ENCODE measurements at places on chromosomes 11 and 22.

DNA sequence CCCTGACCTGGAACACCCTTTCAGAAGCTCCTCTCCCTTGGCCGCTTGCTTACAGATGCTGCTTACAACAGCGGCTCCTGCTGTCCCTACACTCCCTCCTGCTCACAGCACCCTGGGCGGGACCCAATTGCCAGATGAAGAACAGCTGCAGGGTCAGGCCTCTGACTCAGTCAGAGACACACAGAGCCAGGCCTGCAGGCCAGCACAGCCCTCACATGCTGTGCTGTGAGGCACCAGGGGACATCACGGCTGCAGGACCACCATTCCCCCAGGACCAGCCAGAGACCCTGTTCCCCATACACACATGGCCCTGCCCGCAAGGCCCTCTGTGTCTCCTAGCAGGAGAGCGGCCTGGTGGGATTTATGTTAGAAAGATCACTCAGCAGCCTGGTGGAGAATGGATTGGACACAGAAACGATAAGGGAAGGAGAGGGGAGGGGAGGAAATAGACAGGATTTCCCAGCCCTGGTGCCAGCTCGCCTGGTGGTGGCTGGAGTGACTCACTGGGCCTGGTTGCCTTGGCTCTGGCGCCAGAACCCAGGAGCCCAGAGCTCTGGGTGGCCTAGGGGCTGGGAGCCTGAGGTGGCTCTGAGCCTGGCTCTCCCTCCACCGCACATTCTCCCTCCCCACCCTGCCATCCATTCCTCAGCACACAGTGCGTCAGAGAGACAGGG is 6.7 kb downstream of the CAPN5 start:
- DNase-seq: no peak

- DNase-seq: no peak
Observed at GRCh38 chr11:61343792-61344745, 11.0 kb downstream of the TKFC start.

DNA sequence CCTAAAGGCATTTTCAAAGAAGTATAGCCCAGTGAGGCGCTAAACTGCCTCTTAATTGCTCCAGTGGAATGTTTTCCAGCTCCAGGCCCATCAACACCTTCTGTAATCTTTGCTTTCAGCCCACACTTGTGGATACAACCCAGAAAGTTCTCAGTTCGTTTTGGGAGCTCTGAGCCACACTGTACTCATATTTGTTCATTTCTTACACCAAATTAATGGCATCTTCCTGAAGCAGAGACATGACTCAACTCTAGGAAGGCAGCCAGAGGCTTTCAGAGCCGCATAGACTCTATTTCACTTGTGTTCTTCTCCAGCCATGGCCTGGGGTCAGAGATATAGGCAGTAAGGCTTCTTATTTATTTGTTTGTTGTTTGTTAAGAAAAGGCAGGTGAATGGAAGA is 175.5 kb upstream of the NCAM1 start:
- DNase-seq: no peak

GRCh38 chr22:43262990-43263644 is 76.2 kb upstream of the TTLL12 start:
- no peak for DNase-seq

GRCh38 chr11:13009476-13009920 is 382 bp downstream of the RASSF10 start:
- DNase-seq: no peak

DNA sequence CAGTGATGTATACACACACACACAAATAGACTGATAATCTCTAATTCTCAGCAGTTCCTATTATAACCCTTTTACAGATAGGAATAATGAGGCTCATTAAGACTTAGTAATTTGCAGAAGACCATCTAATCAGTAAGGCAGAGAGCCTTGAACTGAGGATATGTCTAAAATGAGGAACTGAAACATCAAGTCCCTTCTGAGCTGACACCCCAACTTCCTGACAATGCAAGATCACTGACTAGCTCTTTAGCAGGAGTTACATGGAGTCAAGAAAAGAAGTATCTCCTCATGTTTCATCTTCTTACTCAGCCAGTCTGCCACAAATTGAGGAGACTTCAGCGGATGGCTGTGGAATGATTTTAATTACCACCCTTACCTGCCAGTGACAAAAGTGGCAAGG is 193.0 kb downstream of the MSANTD4 start:
- no peak for DNase-seq

GRCh38 chr11:91136631-91137030 is 913.8 kb upstream of the CHORDC1 start:
- no peak for DNase-seq

GRCh38 chr11:110587972-110588371 is 124.3 kb downstream of the ARHGAP20 start:
- no peak for DNase-seq

- DNase-seq: peak; percentile 17
Observed at GRCh38 chr22:46592390-46592872, 27.8 kb upstream of the GRAMD4 start.

DNA sequence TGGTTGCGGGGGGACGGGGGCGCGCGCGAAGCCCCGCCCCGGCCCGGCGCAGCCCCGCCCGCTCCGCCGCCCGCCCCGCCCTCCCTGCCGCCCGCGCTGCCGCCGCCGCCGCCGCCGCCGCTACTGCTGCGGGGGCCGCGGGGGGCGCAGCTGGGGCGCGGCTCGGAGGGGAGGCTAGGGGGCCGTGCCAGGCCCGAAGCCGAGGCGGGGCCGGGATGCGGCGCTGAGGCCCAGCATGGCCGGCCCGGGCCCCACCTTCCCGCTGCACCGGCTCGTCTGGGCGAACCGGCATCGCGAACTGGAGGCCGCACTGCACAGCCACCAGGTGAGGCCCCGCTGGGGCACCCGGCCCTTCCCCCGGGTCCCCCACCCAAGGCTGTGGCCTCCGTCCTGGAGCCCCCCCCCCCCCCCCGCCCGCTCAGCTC is at the start of gene ANKRD13D:
Gene ANKRD13D (plus strand): TSS at position 78 of the 425 bp plus-strand sequence. CDS start 158 bp downstream, at position 236.
- DNase-seq: no peak

- DNase-seq: no peak
Observed at GRCh38 chr22:29216011-29216872, 10.5 kb downstream of the EMID1 start.

GRCh38 chr22:50710221-50710620 is 27.8 kb upstream of the ACR start:
- no peak for DNase-seq

DNA sequence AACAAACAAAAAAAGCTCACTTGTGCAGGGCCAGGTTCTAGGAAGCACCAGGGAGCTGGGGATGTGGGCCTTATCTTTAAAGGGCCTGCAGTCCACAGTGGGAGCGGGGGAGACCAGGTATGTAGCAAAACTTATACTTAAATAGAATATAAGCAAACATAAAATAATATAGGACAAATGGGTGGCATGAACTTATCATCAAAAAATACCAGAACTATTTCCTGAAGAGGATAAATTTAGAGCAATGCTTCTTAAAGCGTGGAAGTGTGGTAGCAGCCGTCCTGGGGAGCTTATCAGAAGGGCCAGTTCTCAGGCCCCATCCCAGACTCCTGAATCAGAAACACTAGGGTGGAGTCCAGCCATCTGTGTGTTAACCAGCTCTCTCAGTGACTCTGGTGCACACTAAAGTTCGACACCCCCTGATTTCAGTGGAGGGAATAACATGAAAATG is 9.3 kb downstream of the VPS26B start:
- DNase-seq: no peak

GRCh38 chr11:106493751-106494150 is 416.3 kb downstream of the AASDHPPT start:
- no peak for DNase-seq

DNA sequence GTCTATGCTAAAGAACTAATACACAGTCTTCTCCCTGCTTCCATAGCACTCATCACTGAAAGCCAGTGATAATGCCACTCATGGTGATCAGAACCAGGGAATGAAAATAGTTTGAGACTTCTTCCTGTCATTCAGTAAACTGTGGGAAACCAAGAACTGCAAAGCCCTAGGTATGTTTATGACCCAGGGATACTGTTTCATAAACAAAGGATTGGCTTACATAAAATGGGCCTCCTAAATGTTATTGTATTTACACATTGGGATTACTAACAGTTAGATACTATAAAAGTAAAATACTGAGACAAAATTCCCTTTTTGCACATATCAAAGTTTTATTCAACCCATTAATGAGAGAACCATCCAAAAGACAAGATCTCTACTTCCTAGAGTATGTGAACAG is 21.3 kb upstream of the CWF19L2 start:
- no peak for DNase-seq

GRCh38 chr11:40302669-40303068 is 1156.8 kb downstream of the LRRC4C start:
- DNase-seq: no peak

DNA sequence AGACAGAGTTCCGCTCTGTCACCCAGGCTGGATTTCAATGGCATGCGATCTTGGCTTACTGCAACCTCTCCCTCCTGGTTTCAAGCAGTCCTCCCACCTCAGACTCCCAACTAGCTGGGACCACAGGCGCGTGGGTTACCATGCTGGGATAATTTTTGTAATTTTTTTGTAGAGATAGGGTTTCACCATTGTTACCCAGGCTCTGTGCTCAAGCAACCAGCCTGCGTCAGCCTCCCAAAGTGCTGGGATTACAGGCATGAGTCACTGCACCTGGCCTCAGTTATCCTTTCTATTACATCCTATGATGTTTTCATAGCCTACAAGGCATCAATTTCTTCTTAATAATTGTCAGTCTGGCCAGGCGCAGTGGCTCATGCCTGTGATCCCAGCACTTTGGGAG is 36.5 kb downstream of the LRRC74B start:
- no peak for DNase-seq

- no peak for DNase-seq
Observed at GRCh38 chr11:8260202-8260966, 3.3 kb downstream of the LMO1 start.

DNA sequence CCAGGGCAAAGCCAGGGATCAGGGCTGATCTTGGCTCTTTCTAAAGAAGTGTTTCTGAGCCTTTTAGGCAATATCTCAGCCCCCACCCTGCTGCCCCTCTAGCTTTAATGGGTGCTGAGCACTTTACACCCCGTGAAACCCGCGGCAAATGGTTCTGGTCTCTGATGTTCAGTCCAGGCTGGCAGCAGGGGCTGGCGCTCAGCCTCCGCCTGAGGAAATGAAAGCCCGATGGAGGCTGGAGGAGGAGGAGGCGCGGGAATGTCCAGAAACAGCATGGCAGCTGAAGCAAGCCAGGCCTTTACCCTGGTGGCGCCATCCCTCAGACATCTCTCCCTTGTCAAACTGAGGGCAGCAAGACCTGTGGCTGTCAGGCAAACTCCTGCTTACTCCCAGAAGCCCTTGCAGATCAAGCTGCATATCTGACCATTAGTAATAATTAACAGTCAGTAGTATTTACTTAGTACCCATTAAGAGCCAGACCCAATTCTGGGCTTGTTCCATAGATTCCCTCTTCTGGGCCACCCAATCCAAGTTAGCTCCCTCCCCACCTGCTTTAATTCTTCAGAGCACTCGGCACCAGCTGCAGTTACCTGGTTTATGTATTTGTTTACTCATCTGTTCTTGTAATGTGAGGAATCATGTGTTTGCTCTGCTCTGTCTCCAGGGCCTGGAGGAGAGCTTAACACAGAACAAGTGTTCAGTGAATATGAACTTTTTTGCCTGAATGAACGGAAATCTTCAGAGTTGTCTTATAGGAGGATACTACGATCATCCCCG is 15.0 kb upstream of the ALX4 start:
- DNase-seq: no peak

DNA sequence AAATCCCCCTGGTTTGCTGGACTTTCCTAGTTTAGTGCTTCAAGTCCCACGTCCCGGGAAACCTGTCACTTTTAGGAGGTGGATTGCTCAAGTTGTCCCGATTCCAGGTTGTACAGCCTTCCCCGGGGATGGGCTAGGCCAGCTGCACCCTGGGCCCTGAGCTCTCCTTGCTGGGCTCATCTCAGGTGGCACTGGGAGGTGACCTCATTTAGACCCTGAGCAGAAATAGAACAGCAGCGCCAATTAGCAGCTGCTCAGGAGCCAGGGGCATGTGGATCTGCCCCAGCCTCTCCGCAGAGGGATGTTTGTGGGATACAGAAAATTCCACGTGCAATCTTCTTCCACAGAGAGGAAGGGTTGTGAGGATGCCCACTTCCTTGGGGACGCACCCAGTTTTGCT is 9.6 kb upstream of the CERK start:
- no peak for DNase-seq

DNA sequence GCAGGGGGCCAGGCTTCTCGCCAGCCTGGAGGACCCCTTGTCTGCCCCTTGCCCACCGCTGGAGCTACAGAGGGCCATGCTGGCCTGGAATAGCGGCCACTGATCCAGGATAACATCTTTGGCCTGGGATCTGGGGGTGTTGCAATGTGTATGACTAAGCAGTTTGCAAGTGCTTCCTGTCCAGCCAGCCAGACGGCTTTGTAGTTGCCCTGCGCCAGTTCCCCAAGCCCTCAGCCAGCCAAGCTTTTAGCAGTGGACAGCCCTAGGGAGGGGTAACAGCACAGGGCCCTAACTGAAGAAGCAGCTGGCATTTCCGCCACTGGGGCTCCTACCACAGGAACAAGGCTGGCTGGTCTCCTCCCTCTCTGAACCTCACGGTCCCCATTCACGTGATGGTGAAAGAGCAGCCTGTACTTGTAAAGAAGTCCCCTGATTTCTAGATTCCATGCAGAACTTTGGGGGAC is 32.1 kb downstream of the UQCR10 start:
- DNase-seq: no peak

DNA sequence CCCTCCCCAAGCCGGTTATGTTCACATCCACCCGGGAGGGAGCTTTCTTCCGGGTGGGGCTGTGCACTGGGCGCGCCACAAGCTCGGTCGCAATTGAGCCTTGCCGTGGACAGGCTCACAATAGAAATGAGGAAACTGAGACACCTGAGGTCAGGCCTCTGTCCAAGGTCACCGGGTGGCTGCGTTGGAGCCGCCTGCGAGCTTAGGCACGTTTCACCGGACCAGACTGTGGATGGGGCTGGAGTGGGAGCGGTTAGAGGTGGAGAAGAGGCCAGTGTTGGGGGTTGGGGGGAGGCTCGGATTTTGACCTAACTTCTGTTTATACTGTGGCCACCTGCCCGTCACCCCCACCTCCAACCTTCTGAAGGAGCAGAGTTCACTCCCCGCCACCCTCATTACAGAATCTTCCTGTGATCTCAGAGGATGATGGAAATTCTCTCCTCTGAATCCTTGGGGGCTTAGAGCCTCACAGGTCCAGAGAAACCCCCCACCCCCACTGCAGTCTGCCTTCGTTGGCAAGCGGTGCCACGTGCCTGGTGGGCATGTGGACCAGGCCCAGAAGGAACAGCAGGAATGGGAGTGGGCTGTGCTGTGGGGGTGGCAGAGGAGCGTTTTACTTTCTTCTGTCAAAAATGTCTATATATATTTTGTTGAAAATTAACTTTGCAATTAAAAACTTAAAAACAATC is 631 bp upstream of the NPTXR start:
- no peak for DNase-seq

- no peak for DNase-seq
Observed at GRCh38 chr11:86812981-86813380, 12.6 kb downstream of the PRSS23 start.

Measured in naive thymus-derived CD8-positive, alpha-beta T cell (primary cell).